ENCODE measurements at places on chromosomes 7 and 10.
A peak's percentile ranks its signal among the peaks of the same experiment; 100 is the strongest.

DNA sequence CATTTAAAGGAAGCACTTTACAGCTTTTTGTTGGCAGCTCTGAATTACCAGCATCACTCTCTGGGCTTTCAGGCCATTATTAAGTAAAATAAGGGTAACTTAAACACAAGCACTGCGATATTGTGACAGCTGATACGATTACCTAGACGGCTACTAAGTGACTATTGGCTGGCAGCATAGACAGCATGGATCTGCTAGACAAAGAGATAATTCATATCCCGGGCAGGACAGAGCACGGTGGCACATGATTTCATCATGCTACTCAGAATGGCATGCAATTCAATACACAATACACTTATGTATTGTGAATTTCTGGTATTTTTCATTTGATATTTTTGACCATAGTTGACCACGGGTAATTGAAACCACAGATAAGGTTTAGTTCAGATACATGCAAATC is 522.0 kb upstream of the LRRN3 start:
- no peak overlapping the region for H3K27ac ChIP-seq
- H3K4me1 ChIP-seq: no peaks in the 10 kb centered on the region
- H3K36me3 ChIP-seq: no peaks in the 10 kb centered on the region

DNA sequence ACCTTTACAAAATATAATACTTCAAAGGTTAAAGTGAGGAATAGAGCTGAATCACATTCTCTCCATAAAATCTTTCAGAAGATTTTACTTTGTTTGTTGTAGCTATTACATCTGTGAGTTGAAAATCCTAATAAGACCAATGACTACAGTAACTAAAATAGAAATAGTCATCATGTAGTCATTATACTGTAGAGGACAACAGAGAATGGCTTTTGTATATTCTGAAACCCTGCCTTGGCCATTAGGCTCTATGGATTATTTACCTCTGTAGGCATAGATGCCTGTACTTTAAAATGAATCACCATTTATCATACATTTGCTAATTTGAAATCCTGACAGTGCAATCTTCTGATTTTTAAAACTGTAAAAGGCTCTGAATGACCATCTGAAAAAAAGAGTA is 923.0 kb downstream of the REEP3 start:
- no peaks in the 10 kb centered on the region for H3K27me3 ChIP-seq
- no peak overlapping the region for H3K4me3 ChIP-seq
- DNase-seq: no peak
- no peaks in the 10 kb centered on the region for H3K4me1 ChIP-seq
- no peaks in the 10 kb centered on the region for H3K36me3 ChIP-seq
- no peak overlapping the region for H3K27ac ChIP-seq

GRCh38 chr10:34187201-34187600 is 627.9 kb downstream of the PARD3 start:
- DNase-seq: no peak
- H3K36me3 ChIP-seq: no peaks in the 10 kb centered on the region
- H3K4me1 ChIP-seq: no peaks in the 10 kb centered on the region
- no peak overlapping the region for H3K27ac ChIP-seq

GRCh38 chr7:919114-919442 is 35.4 kb downstream of the ADAP1 start:
- H3K27me3 ChIP-seq: no peaks in the 10 kb centered on the region
- peak; percentile 2 for DNase-seq
- H3K4me1 ChIP-seq: peaks cover 42% of the 10 kb centered on the region
- no peaks in the 10 kb centered on the region for H3K36me3 ChIP-seq

DNA sequence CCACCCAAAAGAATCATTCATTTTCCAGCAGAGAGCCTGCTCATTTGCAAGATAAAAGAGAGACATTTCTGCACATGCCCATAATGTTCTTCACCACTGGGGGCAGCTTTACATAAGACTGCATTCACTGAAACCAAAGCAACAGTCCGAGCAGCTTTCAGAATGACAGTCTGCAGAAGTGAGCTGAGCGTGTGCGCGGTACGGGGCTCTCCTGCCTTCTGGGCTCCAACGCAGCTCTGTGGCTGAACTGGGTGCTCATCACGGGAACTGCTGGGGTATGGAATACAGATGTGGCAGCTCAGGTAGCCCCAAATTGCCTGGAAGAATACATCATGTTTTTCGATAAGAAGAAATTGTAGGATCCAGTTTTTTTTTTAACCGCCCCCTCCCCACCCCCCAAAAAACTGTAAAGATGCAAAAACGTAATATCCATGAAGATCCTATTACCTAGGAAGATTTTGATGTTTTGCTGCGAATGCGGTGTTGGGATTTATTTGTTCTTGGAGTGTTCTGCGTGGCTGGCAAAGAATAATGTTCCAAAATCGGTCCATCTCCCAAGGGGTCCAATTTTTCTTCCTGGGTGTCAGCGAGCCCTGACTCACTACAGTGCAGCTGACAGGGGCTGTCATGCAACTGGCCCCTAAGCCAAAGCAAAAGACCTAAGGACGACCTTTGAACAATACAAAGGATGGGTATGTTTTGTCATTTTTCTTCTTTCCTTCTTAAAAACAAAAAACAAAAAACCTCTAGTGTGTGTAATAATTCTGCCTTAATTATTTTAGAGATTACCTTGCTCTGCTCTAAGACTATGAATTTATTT is at the start of gene LRRTM3:
Gene LRRTM3 (plus strand): TSS at position 141 of the 820 bp plus-strand sequence.
- H3K4me3 ChIP-seq: no peak within 1 kb of the TSS
- H3K27ac ChIP-seq: no peak within 1 kb of the TSS
- no peak for DNase-seq
- no peaks in the 10 kb centered on the region for H3K36me3 ChIP-seq

GRCh38 chr7:151871904-151872303 is 5.0 kb downstream of the PRKAG2 start:
- no peak overlapping the region for H3K4me3 ChIP-seq
- no peak overlapping the region for H3K27ac ChIP-seq
- DNase-seq: no peak
- peaks cover 3% of the 10 kb centered on the region for H3K4me1 ChIP-seq
- H3K27me3 ChIP-seq: no peaks in the 10 kb centered on the region
- peaks cover 3% of the 10 kb centered on the region for H3K36me3 ChIP-seq

GRCh38 chr10:26359670-26360069 is 78.5 kb upstream of the APBB1IP start:
- H3K27ac ChIP-seq: no peak overlapping the region
- no peaks in the 10 kb centered on the region for H3K36me3 ChIP-seq
- no peaks in the 10 kb centered on the region for H3K27me3 ChIP-seq

DNA sequence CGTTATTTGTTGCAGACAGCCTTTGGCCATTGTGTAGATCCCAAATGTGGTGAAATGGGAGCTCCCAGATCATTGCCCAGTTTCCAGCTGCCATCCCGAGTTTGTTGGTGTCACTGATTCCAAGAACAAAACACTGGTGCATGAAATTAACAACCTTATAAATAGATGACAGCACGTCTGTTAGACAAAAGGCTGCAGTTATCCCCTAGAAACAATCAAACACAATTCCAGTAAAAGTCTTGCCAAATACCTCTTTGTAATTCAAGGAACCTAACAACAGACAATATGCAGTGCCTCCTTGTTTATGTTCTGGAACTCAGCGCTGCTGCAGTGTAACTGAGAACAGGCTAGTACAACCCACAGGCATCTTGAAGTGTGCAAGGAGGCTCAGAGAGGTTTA is 404.5 kb downstream of the PAXIP1 start:
- no peaks in the 10 kb centered on the region for H3K4me1 ChIP-seq
- H3K36me3 ChIP-seq: no peaks in the 10 kb centered on the region
- DNase-seq: no peak
- H3K27ac ChIP-seq: no peak overlapping the region
- no peak overlapping the region for H3K4me3 ChIP-seq

GRCh38 chr7:45993621-45994020 is 72.5 kb upstream of the IGFBP3 start:
- H3K4me1 ChIP-seq: no peaks in the 10 kb centered on the region
- no peak overlapping the region for H3K4me3 ChIP-seq
- H3K36me3 ChIP-seq: no peaks in the 10 kb centered on the region
- no peak overlapping the region for H3K27ac ChIP-seq
- H3K27me3 ChIP-seq: no peaks in the 10 kb centered on the region
- no peak for DNase-seq
